Activated T-cell treated with anti-CD3 and anti-CD28 coated beads, Interleukin-2, amount 50 U/mL, for 4 hours (primary cell): ENCODE measurements at places on chromosomes 3 and 15. TPM values are rescaled to one million over a fixed set of nuclear protein-coding genes. Genes with fewer than 3 reads are reported as not detected.

- no peak for DNase-seq
Observed at GRCh38 chr3:129950318-129951046, 24.0 kb upstream of the TRH start.

DNA sequence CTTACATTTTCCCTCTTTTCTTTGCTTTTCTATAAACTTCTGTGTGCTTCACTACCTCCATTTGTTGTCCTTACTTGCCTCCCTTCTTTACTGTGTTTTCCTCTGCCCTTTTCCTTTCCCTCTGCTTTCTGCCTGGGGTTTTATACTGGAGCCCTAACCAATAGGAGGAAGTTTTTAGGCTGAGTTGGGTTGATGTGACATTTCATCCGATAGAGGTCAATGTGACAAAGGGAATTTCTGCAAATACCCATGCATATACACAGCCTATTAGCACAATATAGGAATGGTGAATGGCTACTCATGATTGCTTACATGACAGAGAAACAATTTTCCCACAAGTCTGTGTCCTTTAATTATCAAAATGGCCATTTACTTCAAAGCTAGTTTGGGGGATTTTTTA is 153.0 kb upstream of the ARPP21 start:
- no peak for DNase-seq

DNA sequence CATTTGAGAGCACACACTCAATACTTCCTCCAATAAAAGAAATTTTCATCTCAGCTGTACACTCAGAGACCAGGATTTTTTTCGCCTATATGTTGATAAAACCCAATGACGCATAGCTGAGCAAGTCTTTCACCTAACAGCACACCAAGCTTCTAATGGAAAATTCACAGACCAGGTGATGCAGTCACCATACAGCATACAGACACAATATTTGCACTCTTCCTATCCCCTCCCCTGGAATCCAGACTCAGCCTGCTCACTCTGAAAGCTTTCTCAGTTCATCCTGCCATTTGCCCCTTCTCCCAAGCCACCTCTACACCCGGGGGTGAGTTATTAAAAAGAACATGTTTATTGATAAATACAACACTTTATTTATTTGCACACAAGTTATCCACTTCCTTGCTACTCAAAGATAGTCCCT is 1.7 kb downstream of the TBC1D5 start:
- no peak for DNase-seq

THPO gene
- total RNA-seq, result not detected

GRCh38 chr3:167466966-167467365 is 6.9 kb downstream of the SERPINI2 start:
- DNase-seq, result no peak

DNA sequence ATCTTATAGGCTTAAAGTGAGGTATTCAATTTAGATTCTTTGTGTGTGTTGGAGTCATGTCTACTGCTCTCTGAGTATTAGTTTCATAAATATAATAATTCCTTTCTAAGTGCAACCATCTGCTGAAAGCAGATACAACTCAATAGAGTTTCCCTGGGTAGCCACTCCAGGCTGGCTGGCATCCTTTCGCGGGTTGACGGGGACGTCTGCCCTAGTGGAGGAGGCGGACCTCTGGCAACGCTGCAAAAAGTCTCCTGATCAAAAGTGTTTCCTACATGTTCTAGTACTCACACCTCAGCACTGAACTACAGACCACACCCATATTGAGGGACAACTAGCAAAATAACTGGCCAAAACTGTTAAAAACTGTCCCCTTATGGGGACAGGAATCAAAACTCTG is 2.5 kb downstream of the MOBP start:
- DNase-seq, result no peak

HTD2 gene
- total RNA-seq, result 16.1 TPM

DNA sequence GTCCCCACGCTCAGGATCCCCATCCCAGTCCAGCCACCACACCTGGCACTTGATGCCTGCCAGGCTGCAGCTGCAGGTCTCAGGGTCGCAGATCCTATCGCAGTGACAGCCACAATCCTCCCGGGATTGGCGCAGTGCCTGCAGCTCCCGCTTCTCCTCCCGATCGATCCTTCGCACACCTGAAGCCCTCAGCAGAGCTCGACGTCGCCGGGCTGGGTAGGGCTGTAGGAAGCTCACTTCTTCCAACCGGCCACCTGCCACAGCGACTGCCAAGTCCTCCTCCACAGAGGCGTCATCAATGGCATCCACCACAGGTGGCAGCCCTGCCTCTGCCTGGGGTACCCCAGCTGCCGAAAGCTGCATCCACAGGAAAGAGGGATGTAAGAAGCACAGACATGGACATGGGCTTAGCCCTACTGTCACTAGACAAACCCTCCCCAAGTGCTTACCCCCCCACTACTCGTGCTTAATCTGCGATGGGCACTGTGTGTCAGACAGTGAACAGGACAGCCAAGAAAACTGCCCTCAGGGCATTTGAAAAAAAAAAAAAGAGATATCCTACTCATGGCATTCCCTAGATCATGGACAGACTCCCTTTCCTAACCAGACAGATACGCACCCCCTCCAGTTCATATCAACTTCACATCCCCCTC is 9.2 kb downstream of the CSRNP1 start:
- DNase-seq, result no peak

DNA sequence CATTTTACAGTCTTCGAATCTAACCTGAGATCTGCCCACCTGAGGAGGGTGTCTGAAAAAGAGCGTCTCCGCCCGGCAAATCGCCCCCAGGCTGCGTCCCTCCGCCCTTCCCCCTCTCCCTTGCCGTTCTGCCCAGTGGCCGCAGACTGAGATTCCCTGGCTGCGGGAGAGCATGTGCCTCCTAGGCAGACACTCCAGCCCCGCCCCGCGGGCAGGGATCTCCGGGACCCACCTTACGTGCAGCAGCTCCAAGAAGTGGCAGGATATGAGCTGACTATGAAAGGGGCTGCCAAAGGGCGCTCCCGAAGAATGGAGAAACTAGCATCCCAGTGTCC is 2.7 kb upstream of the WNT5A start:
- DNase-seq, result no peak

DNA sequence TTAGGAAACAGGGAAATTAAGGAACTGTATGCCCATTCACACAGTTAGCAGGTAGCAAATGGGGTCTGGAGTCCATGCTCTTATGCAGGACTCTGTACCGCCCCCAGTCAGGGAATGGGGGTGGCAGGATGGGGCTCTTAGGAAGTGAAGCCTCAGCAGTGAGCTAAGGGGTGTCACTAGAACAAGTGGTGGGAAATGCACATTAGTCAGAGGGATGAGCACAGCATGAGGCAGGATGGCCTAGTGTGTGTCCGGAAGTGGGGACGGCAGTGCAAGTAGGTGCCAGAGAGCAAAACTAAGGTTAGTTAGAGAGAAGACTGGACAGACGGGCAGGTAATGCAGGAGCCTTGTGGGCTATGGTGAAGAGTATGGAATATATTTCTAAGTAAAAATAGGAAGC is 60.7 kb downstream of the ST3GAL6 start:
- no peak for DNase-seq

GRCh38 chr3:114314282-114314681 is 20.5 kb downstream of the TIGIT start:
- DNase-seq, result no peak

OR5K2 gene
- total RNA-seq, result not detected

ZIC1 gene
- total RNA-seq, result not detected

NR1I2 gene
- total RNA-seq, result 0.47 TPM

DNA sequence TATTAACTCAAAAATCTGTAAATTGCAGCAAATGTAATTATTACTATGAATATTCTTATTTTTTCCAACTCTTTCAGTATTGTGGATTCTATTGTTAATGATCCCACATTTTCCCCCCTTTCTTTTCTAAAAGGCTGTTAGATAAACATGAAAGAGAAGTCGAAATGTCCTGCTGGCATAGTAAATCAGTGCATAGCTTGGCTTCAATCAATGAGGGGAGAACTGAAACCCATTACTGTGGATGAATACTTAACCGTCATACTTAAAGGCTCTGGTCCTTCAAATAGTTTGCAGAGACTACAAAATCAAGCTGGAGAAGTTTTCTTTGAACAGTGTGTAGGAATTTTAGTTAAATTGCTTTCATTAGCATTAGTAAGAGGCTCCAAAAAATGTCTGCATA is 667.9 kb downstream of the CADM2 start:
- DNase-seq, result no peak

DNA sequence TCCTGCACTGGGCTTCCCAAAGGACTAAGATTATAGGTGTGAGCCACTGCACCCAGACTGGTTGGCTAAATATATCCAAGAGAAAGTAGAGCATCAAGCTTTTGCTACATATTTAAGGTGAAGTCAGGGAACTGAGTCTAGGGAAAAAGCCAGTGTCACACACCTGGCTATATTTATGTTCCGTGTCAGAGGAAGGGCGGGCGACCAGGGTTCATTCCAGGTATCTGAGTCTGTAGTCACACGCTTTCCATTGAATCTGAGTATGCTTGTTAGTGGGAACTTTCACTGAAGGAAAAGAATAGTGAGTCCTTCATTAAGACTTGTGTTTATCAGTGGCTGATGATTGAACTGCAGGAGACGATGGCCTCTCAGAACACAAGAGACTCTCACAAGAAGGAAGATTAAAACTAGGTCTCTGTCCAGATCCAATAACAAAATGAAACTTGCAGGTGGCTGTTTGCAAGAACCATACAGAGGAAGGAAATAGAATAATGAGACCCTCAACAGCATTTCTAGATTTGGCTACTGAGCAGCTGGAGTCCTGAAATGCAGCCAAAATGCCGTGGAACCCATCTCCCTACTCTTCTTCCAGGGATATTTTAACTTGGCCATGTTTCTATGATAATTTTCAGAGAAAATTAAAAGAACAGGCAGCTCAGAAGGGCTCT is 276.3 kb downstream of the THSD4 start:
- DNase-seq, result no peak

DNA sequence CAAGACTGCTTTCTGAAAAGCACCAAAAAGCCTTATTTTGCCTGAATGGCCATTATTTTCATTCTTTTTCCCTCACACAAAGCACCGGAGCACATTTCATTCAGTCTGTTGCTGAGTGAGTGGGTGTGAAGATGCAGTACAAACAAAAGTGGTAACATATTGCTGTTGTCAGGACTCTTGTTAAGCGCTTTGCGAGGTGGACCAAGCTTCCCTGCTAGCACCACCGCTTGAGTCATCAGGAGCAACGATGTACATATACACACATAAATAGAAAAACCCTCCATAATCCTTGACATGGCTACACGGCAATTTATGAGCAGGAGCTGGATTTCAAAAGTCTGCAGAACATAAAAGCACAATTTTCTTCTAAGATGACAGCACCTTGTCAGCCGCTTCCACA is 372.0 kb upstream of the ICE2 start:
- DNase-seq, result no peak

GRCh38 chr3:21645121-21645897 is 105.7 kb downstream of the ZNF385D start:
- no peak for DNase-seq

IP6K2 gene
- 45.9 TPM for total RNA-seq

GRCh38 chr3:146747928-146748327 is 142.8 kb upstream of the PLSCR5 start:
- no peak for DNase-seq

GRCh38 chr3:46194868-46195553 is 13.1 kb downstream of the CCR1 start:
- DNase-seq, result no peak

MORC1 gene
- total RNA-seq, result not detected

DNA sequence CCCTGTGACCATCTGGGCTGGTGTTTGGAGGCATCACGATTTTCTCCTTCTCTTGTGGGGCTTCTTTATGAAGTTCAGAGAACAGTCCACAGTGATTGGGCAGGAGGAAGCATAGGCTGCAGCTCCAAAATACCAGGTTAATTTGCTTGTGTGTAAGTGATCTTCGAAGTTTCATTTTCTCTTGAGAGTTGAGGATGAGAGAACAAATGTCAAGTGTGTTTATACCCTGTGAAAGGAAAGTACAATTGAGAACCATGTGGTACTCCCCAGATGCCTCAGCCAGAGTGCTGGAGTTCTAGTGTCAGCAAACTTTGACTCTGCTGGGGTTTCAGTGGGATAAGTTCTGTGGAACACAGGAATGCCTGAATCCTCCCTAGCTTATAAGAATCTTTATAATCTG is 357.1 kb upstream of the CFAP20DC start:
- DNase-seq, result no peak

IMPG2 gene
- 0.03 TPM for total RNA-seq
